ENCODE measurements at places on chromosomes 1 and 21.

DNA sequence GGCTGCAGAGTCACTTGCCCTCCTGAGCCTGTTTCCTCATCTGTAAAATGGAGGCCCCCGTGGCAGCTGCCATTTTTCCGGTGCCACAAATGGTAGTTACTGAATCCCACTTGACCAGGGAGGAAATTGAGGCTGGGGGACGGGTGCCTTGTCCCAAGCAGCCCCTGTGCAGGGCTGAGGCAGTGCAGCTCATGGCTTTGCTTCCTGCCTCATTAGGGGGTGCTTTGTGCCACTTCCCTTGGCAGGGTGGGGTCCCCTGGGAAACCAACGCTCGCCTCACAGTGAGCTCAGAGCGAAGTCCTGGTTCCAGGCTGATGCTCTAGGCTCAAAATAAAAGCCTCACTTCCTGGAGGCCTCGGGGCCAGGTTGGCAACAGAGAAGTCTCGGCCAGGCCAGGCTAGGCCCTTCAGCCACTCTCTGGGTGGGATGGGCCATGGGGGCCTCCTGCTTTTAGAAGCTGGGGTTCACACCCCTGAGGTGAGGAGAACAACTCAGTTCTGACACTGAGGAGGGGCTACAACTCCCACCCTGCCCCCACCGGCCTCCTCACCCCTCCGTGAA, 6.8 kb downstream of the LAPTM5 start:
- no peak for DNase-seq

DNA sequence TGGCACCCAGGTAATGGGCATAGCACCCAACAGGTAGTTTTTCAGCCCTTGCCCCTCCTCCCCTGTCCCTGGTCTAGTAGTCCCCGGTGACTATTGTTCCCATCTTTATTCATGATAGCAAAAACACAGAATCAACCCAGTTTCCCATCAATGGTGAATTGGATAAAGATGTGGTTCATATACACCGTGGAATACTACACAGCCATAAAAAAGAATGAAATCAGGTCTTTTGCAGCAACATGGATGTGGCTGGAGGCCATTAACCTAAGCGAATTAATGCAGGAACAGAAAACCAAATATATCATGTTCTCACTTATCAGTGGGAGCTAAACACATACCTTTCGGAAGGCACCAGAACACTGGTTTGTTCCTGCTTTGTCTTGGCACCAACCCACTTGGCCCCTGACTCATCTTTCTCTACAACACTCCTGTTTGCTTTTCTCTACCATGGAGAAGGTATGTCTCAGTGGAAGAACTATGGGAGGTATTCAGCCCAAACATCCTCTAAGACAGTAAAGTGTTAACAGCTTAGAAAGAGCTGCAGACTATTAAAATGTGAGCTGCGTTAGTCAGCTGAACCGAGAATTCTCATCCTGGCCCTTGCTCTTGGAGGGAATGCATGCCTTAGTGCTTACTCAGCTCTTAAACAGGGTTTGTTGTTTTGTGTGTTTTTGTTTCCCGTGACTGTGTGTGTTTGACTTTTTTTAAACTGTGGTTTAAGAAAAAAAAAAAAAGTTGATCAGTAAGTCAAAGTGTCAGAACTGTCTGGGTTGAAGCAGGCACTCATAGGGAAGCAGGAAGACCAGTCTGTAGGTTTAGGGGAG, 203.0 kb downstream of the TOMM20 start:
- no peak for DNase-seq

DNA sequence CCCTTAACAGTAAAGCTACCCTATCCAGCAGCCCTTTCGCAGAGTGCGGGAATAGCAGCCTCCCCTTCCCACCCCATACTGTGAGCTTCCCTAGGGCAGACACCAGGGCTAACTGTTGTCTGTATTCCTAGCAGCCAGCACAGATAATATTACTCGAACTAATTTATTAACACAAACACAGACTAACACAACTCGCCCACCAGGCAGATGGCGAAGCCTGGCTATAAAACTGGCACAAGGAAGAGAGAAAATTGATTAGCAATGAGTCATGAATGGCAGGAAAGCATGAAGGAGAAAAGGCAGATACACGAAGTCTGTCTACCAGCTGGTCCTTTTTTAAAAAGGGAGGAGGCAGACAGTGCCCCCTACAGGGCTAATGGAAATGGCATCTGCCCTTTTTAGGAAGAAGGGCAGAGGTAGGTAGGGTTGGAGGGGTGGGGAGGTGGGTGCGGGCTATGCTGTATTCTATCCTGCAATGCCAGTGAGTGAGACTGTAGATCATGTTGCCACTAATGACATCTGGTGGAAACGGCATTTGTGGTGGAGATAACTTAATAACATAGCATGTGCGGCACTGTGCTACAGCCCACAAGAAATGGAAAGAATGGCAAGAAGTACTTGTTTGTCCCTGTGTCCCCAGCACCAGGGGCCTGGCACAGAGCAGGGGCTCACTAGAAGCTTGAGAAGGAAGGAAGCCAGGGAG, 30.6 kb upstream of the CTPS1 start:
- peak; percentile 83 for DNase-seq

GRCh38 chr21:38299671-38300070, 42.9 kb downstream of the KCNJ15 start:
- DNase-seq: no peak

DNA sequence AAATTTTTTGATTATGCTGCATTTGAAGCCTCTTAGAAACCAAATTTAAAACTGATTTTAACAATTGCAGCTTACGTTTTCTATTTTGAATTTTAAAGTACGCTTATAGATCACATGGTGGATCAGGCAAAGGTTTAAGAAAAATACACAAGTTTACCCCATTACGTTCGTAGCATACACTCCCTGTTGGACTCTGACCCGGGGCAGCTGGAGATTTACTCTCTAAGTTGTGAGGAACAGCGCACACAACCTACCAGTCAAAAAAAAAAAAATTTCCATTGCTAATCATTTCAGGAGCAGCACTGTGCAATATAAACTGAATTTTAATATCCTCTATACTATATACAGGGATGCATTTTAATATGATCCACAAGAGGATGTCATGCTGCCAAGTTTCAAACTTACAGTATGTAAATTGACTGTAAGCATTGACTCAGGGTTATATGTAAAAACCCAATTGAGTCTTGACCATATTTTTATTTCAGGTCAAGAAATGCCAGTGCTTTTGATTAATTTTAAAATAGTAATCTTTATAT, 20.4 kb downstream of the CSDE1 start:
- no peak for DNase-seq

DNA sequence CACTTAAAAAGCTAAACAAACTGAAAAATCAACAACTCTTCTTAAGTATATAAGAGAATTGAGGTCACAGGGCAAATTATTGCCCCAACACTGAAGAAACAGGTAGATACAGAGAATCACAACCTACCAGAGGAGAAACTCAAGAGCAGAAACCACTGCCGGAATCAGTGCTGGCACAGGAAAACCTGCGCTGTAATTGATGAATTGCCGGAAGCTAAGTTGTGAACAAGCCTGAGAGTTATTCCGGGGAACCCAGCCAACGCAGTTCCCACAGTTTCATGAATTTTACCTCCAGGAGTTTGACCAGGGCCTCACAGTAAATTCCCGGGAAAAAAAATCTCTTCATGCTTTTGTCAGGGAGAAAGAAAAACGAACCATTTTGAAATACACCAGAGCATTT, 657.1 kb upstream of the BRINP3 start:
- DNase-seq: no peak

GRCh38 chr1:94209425-94209824, 28.0 kb downstream of the ARHGAP29 start:
- no peak for DNase-seq

GRCh38 chr1:37186246-37186756, 152.0 kb upstream of the GRIK3 start:
- no peak for DNase-seq

DNA sequence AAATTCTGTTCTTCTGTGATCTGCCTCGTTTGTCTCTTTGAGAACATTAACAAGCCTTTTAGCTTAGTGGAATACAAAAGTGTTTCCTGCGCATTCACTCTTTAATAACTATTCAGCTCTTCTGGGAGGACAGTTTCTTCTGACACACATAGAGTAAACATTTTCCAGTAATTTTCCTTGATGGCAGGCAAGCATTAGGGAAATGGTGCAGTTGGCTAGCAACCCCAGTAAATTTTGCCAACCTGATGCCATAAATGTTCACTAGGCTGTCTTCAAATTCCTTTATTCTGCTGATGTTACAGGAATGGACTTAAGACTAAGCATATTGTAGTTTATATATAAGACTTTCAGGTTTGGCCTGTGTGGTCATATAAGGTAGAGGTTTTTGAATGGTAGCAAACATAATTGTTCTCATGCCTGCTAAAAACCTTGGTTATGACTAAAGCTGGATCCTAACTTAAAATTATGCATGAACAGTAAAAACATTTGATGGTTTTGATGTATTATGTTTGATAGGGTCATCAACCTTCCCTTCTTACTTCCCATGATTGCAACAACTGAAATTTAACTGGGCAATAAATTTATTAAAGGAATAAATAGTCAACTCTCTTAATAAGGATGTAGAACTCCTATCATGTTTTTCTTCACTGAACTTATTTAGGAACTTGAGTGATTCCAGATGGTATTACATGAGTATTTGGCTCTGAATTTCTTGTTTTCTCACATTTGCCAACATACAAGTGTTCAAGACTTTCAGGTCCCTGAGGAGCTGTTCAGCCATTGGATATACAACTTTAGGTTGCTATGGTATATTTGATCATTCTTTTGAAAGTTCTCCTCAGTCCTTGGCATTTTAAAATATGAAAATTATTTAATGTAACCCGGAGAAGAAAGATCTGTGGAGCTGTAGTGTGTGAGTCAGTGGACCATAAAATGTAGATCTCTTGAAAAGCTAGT, 223.4 kb downstream of the FMN2 start:
- no peak for DNase-seq

DNA sequence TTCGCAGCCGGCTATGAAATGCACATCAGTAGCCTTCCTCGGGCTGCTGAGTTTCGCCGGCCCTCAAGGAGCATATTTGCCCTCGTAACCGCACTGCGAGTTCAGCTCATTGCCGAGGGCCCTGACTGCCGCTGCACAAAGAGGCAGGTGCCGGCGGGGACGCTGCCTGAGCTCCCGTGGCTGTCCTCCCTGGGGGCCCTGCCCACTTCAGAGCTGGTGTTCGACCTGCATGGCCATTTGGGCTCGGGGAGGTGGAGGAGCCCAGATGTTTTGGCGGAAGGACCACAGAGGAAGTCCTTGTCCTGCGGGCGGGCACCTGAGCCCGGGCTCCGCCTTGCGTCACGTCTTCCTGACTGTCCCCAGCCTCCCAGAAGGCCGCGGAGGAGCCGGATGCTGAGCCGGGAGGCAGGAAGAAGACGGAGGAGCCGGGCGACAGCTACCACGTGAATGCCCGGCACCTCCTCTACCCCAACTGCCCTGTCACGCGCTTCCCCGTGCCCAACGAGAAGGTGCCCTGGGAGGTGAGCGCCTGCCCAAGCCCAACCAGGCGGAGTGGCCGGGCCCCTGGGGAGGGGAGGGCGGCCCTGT, 29.9 kb upstream of the LRRC3 start:
- DNase-seq: no peak

GRCh38 chr1:111731956-111732355, 7.2 kb downstream of the INKA2 start:
- no peak for DNase-seq

GRCh38 chr1:238177351-238177750, 286.6 kb upstream of the ZP4 start:
- DNase-seq: no peak

GRCh38 chr1:101073836-101074235, 48.3 kb upstream of the DPH5 start:
- DNase-seq: no peak

GRCh38 chr1:110003747-110004428, 19.3 kb downstream of the AHCYL1 start:
- no peak for DNase-seq

- DNase-seq: no peak
Observed at GRCh38 chr21:42307106-42307505, 8.1 kb downstream of the TFF3 start.

DNA sequence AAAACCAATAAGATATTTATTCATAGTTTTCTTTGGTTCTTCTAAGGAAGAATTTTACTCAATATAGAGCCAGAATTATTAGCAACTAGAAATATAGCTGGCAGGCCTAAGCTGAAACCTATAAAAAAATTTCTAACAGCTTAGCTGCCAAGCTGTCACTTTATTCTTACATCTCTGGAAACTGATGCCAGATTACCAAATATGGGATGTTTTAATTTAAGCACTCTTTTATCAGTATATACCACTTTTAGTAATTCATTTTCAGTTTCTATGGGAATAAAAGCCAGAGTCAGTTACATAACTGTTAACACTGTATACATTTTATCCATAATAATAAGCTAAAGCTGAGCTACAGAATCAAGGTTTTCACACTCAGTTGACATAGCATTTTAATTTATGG, 68.7 kb upstream of the MPC2 start:
- DNase-seq: no peak

GRCh38 chr1:218349348-218350034, 4.4 kb downstream of the TGFB2 start:
- no peak for DNase-seq

- no peak for DNase-seq
Observed at GRCh38 chr1:172421974-172422604, 1.6 kb downstream of the C1orf105 start.

DNA sequence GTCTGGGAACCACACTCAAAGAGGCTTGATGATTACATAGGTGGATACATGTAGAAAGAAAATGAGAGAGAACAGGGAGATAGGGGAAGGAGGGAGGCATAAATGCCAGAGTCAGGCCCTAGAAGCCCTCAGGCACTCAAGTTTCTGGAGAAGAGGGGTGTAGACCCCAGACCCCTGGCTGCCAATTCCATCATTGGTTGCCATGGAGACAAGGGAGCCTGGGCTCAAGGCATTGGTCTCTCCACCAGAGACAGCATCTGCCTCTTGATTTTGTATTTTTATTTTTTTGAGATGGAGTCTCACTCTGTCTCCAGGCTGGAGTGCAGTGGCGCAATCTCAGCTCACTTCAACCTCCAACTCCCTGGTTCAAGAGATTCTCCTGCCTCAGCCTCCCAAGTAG, 114.3 kb upstream of the GRIK3 start:
- DNase-seq: no peak

DNA sequence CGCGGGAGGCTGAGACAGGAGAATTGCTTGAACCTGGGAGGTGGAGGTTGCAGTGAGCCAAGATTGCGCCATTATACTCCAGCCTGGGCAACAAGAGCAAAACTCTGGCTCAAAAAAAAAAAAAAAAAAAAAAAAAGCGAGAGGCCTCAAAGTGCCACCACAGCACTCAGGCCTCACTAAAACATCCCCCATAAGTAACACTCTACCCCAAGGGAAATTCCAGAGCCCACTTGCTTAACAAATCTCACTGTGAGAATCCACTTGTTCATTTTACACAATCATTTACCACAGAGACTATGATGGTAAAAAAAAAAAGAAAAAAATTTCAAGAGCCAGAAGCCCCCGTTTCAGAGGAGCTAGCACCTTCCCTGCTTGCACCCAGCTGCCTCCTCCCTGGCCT, 26.3 kb upstream of the EXOSC10 start:
- DNase-seq: no peak

All from activated CD8-positive, alpha-beta T cell treated with anti-CD3 and anti-CD28 coated beads, Interleukin-2, amount 10 ng/mL, durations not matched to agents 7 days and 5 days (primary cell).